ENCODE measurements at places on chromosomes 3 and 15.

DNA sequence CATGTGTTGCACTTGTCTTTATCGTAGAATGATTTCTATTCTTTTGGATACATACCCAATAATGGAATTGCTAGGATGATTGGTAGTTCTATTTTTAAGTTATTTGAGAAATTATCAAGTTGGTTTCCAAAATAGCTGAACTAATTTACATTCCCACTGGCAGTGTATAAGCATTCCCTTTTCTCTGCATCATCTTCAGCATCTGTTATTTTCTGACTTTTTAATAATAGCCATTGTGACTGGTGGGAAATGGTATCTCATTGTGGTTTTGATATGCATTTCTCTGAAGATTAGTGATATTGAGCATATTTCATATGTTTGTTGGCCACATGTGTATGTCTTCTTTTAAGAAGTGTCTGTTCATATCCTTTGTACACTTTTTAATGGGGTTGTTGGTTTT is 81.7 kb upstream of the NUDT16 start:
- DNase-seq, result no peak

GRCh38 chr3:85148036-85148435 is 189.2 kb downstream of the CADM2 start:
- DNase-seq, result no peak

DNA sequence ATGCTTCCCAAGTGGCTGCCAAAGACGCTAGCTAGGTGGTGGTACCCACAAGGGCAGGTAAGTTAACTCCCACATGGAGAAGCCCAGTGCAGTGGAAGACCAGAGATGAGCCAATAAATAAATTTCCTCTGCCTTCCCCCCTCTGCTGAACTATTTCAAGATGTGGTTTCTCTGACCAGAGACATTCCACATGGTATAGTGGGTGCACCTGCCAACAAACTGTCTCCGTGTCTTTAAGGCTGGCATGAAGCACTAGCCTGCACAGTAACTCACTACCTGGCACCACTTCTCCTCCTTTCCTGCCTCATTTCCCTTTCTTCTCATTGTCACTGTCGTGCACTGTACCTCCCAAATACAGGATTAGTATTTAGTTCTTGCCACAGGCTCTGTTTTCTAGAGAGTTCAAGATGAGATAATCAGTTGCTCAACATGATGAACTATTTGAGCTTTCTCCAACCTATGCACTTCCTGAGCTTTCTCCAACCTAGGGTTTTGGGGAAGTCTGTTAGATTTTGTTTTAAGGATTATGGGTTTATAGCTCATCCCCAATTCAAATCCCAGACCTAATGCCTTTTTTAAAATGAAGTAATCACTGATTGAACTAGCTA is 8.4 kb upstream of the CRTAP start:
- no peak for DNase-seq

DNA sequence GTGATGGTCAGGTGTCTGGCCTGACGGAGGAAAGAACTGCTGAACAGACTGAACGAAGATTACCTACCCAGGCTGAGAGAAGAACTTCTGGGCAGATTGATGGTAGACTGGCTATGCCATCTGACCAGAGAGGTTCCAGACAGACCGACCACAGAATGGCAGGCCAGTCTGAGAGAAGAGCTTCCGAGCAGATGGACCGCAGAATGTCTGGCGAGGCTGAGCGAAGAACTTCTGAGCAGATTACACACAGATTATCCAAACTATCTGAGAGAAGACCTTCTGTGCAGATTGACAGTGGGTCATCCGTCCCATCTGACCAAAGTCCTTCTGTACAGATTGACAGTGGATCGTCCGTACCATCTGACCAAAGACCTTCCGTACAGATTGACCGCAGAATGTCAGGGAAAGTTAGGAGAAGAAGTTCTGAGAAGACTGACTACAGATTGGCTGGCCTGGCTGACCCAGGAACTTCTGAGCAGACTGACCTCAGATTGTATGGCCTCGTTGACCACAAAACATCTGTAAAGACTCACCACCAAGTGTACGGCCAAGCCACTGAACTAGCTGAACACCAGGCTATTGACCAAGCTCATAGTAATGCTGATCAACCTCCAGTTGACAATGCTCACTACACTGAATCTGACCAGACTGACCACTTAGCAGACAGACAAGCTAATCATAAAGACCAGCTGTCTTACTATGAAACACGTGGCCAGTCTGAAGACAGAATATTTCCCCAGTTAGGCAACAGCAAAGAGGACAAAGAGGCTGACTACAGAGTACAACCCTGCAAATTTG is 812 bp downstream of the TEX55 start:
- DNase-seq, result no peak

GRCh38 chr15:38670128-38671005 is 105.8 kb upstream of the RASGRP1 start:
- DNase-seq, result no peak

GRCh38 chr3:48686538-48687219 is 964 bp upstream of the NCKIPSD start:
- no peak for DNase-seq

GRCh38 chr3:178847190-178847589 is 224.4 kb downstream of the ZMAT3 start:
- no peak for DNase-seq

DNA sequence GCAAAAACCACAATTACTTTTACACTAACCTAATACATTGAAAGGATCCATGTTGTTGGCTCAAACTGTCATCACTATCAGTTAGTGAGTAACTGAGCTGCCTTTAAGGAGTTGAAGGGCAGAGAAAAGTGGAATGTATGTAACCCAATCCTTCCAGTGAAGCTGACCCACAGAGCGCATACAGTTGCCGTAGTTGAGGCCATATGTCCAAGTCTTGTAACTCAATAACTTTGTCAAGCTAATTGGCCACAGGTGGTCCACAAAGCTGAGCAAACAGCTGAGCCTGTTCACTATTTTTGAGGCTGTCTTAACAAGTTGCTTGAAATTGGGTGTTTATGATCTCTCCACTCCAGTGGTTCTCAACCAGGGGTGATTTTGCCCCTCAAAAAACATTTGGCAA is 169.0 kb upstream of the SLC24A5 start:
- DNase-seq, result no peak

DNA sequence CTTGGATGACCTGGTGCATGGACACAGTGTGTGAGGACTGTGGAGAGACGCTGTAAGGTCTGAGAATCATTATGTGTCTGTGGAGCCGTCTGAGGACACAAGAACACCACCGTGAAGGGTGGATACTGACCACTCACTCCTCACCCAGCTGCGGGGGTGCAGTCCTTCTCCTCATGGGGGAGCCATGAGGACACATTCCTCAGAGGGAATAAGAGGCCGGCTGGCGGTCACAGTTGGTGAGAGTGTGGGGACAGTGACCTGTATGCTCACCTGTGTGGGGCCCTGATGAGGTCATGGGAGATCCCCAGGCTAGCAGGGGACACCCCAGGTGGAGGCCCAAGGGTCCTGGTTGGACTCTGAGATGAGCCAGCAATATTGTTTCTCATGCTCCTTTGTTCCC is 2.5 kb upstream of the TRPM1 start:
- DNase-seq, result no peak

GRCh38 chr3:113507501-113508067 is 7.4 kb downstream of the SPICE1 start:
- DNase-seq, result no peak

DNA sequence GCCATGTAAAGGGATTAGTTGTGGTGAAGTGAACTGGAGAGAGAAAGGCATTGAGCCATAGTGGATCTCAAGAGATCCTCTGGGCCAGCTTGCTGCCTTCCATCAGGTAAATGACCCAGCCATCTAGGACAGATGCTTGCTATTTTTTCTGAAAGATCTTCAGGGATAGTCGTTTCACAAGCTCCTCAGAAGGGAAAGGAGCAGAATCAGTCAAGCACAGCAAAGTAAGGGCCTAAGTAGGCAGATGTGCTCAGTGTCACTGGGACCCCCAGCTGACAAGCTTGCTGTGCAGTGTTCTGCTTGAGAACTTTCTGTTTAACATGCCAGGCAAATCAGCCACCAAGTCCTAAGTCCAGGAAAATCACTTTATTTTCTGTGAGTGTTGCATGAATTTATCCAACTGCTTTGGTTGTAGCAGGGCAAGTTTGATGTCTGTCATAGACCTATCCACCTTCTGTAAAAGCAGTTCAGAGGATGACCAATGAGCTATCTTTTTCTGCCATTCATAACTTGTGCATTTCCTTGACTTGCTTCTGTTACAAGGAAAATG is 319.8 kb downstream of the IL5RA start:
- no peak for DNase-seq

GRCh38 chr3:195900436-195901355 is 7.7 kb downstream of the TNK2 start:
- DNase-seq, result no peak

- DNase-seq, result no peak
Measured at GRCh38 chr15:27871902-27872260, 227.2 kb downstream of the OCA2 start.

DNA sequence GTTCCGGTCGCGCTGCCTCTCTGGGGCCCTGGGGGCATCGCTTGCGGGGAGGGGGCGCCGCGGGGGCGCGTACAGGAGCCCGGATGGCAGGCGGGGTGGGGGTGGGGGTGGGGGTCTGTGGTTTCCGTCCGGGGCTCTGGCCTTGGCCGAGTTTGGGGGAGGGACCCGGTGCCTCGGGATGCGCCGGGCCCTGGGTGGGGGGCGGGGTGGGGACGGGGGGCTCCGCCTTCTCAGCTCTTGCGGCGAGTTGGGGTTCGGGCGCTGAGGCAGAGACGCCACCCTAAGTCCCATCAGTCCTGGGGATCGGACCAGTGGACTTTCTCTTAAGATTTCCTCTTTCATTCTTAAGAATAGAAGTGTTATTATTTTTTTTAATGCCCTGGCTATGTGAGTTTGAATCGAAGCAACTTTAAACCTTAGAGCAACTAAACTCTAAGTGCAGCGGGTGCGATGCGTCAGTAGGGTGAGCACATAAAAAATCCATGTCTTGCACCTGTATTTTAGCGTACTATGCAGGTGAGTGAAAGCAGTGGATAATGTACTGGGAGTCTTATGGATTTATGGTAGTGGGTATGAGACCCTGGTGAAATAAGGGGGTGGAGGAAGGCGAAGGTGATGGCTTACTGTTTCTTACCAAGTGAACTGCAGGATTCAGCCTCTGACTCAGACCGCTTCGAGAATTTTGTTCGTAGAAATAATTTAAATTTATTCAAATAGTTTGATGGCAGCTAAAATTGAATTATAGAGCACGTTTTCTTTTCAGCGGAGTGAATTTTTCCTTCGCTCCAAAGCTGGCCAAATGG is 762 bp downstream of the CTNNB1 start:
- DNase-seq, result no peak

DNA sequence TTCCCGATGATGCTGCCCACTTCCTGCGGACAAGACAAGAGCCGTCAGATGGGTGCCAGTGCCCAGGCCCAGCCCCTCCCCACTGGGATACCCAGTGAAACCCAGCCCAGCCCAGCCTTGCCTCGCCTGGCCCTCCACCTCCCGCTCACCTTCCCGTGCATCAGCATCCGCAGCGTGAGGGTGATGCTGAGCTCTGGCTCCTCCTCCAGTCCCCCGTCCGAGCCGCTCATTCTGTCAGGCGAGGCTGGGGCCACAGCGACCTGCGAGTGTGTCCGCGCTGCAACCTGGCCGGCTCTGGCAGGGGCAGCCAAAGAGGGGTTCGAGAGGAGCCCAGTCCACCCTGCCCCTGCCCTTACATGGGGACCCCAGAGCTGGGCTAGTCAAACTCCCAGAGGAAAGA is 5.8 kb downstream of the GPR62 start:
- DNase-seq, result no peak

GRCh38 chr15:70114221-70114620 is 16.5 kb upstream of the TLE3 start:
- no peak for DNase-seq

DNA sequence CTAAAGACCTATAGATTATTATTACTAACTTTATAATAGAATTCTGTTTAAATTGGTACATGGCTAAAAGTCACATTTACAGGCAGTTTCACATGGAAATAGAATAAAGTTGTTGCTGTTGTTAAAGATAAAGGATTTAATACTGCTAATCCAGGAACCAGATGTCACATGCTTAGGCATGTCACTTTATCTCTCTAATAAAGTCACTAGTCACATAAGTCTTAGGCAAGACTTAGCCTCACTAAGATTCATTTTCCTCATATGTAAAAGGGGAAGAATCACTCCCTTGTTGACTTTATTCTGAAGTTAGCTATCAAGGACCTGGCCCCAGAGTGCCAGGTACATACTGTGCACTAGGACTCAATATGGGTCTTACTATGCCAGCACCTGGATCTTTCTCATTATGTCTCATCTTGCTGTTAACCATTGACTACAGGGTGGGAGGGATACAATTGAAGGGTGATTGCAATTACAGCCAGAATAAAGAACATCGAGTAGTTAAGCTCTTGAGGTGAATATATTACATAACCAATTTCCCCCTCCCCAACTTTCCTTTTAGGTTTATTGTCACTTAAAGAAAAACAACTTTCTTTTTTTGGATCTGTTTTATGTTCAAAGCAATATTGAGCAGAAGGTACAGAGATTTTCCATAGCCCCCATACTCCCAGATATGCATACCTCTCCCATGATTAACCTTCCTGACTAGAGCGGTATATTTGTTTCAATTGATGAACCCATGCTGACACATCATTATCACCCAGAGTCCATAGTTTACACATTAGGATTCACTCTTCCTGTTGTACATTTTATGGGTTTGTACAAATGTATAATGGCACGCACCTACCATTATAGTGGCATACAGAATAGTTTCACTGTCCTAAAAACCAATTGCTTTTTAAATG is 36.6 kb downstream of the LNP1 start:
- DNase-seq, result no peak

GRCh38 chr3:72290859-72291638 is 506.1 kb upstream of the PROK2 start:
- no peak for DNase-seq

DNA sequence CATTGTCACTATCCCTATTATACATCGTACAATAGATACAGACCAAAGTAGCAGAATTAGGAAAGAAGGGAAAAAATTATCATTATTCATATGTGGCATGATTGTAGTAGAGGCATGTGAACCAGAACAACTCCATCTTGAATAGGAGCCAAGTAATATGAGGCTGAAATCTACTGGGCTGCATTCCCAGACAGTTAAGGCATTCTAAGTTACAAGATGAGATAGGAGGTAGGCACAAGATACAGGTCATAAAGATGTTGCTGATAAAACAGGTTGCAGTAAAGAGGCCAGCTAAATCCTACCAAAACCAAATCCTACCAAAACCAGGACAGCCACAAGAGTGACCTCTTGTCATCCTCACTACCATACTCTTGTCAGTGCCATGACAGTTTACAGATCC is 1035.4 kb upstream of the SEMA6D start:
- DNase-seq, result no peak

DNA sequence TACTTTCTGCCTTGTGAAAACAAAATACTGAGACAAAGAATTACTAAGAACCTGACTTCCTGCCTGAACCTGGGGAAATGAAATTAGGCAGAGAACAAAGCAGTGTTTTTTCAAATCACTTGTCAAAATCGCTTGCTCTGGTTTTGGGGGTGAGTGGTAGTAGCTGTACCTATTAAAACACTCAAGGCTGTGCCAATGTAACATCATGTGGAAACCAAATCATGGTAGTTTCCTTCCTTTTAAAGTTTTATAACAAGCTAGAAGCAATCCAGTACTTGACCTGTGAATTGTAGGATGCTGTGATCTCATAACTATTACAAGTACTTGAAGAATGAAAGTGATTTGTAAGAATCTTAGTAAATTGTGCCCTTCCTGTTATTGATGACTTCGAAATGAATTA is 6.7 kb downstream of the CMTM8 start:
- no peak for DNase-seq

- no peak for DNase-seq
Measured at GRCh38 chr15:66452420-66452819, 45.1 kb downstream of the SNAPC5 start.

GRCh38 chr15:58487041-58487723 is 55.4 kb downstream of the LIPC start:
- DNase-seq, result no peak

GRCh38 chr15:55884223-55884622 is 109.2 kb downstream of the NEDD4 start:
- no peak for DNase-seq
